ENCODE measurements at places on chromosomes 4 and X.

DNA sequence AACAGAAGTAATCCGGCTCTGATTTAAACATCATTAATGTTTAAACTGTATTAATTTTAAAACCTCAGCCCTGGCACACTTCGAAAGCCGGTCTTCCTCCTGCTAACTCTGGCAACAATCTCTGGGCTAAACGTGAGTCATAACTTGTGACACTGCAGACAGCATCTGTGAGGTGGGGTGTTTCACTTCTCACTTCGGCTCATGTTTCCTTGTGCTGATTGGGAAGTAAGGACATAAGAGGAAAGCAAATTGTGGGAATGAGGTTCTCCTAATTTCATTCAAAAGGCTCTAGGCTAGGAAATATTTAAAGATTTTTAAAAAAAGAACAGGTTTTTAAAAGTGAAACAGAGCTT is 139.9 kb upstream of the USP9X start:
- no peak for DNase-seq

GRCh38 chr4:165410214-165410613 is 31.4 kb downstream of the CPE start:
- DNase-seq: no peak

- DNase-seq: no peak
These were observed 534.7 kb downstream of the ANKRD50 start for GRCh38 chr4:124177647-124178425.

- DNase-seq: no peak
These were observed 904.8 kb downstream of the PDHA2 start for GRCh38 chr4:96744676-96745075.

DNA sequence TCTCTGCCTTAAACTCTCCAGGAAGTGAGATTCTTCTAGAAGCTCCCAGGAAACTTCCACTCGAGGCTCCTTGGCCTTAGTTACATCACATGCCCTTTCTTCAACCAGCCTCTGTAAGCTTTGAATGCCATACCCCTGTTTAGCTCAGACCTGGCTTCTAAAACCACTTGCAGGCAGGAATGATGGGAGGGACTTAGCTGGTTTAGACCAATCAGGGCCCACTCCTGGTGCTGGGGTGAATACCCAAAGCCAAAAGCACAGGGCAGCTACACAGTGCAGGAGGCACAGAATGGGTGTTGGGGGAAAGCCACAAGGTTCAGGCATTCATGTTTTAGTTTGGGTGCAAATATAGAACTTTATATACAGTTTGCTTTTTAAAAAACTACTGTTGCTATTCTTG is 296.2 kb downstream of the FRMPD4 start:
- DNase-seq: no peak

GRCh38 chrX:1841746-1842145 is 226.9 kb downstream of the ASMT start:
- DNase-seq: no peak

DNA sequence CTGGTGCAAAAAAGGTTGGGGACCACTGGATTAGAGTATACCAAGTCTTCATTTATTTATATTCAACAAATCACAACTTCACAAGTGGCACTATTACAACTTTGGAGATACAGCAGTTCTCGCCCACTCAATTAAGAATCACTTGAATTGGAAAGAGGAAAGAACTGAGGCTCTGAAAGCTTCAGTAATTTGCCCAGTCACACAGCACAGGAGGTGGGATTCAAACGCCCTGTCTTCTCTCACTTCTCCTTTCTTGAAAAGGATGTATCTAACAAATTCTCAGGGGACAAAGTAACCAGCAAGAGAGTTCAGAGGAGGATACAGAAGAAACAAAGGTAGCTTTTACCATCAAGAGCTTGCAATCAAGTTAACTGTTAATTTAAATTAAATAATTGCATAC is 12.4 kb downstream of the SMIM14 start:
- no peak for DNase-seq

DNA sequence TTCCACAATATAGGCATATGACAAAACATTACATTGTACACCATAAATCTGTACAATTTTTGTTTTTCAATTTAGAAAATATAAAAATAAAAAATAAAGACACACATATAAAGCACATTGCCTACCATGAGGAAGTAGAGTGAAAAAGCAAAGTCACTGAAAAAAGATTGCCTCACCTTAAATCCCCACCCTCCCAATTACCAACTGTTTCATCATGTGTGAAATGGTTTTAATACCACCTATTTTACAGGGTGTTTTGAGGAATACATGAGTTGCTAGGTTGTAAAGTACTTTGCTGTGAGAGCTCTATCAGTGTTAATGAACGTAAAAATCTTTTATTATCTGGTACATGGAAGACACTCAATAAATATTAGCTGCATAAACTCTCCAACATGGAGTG is 373.6 kb upstream of the NDST3 start:
- no peak for DNase-seq

DNA sequence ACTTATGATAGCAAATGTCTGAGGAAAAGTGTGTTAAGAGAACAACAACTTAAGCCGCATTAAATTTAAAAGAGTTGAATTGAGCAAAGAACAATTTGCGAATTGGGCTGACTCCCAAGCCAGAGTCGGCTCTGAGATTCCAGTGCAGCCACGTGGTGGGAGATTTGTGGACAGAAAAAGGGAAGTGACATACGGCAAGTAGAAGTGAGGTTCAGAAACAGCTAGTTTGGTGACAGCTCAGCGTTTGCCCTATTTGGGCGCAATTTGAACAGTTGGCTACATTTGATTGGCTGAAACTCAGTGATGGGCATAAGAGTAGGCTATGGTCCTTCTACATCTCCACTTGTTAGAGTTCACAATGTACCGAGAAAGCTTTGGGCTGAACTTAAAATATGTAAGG is 124.0 kb downstream of the PRKX start:
- DNase-seq: no peak

GRCh38 chr4:14143892-14144291 is 516.4 kb upstream of the BOD1L1 start:
- DNase-seq: no peak

GRCh38 chr4:86657910-86658309 is 63.8 kb downstream of the PTPN13 start:
- no peak for DNase-seq

GRCh38 chr4:119525005-119525749 is 103.4 kb downstream of the PDE5A start:
- DNase-seq: no peak

DNA sequence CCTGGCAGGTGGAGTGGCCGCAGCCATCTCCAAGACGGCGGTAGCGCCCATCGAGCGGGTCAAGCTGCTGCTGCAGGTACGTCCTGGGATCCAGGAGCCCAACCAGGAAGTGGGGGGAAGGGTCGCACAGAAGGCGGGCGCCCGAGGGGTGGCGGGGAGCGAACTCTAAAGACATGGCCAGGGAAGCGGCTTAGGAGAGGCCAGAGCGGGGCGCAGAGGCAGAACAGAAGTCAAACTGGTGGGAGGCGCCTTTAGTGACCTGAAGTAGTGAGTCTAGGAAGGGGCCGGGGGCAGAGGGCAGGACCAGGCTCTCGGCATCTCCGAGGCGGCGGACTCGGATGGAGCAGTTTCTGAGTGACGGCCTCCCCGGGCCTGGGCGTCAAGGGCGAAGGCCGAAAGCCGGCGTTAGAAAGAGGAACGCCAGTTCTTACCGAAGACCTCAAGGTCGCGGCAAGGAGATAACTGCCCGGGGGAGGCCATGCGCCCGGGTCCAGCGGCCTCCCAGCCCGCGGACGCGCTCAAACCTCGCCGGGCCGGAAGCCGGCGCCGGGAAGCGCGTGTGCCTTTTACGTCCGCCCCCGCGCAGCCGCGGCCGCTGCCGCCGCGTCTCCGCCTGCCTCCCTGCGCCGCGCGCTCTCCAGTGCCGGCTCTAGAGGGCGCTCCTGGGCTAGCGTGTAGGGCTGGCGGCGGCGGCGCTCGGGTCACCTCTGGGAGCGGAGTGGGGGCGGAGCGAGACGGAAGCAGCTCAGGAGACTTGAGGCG is 488 bp downstream of the SLC25A5 start:
- DNase-seq: peak; percentile 80

GRCh38 chr4:145481942-145482208 is 222 bp downstream of the SMAD1 start:
- peak; percentile 0 for DNase-seq

- no peak for DNase-seq
These were observed 101.2 kb upstream of the ENPP6 start for GRCh38 chr4:184318852-184319251.

DNA sequence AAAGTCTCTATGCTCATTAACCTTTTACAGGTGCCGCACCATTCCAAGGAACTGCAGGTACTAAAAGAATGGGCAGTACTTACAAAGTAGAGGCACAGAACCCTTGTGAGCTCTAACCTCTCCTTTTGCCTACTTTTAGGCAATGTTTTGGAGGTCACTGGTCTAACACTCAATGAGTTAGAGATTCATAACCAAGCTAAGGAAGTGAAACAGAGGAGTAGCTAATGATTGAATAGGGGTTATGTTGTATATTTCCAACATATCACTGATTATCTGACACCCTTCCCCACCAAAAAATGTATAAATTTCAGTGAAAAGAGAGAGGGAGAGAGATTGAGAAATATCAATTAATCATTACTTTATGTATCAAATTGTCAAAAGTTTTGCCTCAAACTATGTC is 269.3 kb downstream of the PCDH7 start:
- no peak for DNase-seq

- DNase-seq: no peak
These were observed 114.6 kb upstream of the SH3RF1 start for GRCh38 chr4:169385376-169385775.

GRCh38 chrX:40331762-40332161 is 234.0 kb upstream of the BCOR start:
- no peak for DNase-seq

GRCh38 chr4:7105276-7105675 is 37.4 kb upstream of the GRPEL1 start:
- no peak for DNase-seq

DNA sequence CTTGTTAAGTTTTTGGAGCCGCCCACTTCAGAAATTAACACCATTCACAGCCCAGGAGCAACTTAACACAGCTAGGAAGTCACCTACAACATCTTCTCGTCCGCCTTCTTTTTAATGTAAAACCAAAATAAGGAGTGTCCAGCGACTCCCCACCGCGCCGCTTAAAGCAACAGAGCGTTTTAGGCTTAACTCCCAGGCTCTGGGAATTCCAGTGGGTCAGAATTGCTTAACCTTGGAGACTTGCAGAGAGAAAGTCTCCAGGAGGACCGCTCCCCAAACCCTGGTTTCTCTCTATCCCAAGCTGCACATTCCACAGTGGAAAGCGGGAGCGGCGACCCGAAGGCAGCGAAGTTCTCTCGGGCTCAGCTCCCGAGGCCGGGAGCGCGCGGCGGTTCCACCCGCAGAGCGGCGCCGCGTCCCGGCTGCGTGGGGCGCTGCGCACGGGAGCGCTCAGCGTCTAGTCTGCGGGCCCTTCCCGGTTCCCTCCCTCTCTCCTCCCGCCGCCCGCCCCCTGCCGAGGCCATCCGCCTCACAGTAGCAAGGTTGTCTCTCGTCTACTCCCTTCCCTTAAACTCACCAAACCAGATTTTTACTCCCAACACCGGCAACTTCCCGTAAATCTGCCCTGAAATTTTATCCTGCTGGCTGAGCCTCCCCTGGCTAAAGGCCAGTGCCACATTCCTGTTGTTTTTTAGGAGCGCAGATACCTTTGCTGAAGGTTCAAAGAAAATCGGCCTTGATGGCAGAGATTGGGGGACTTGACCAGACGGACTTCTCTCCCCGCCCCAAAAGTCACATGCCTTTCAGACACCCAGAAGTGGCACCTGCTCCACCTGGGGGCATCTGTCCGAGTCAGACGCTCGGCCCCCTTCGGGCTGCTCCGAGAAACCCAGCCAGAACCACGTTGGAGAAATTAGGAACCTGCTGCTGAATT is at the start of gene RBM47:
TSS of gene RBM47 (minus strand) at position 464 of the 934 bp plus-strand sequence. CDS start 190,971 bp downstream, outside the sequence.
- DNase-seq: no peak

- DNase-seq: no peak
These were observed 25.5 kb downstream of the GPRASP3 start for GRCh38 chrX:102745857-102746584.

DNA sequence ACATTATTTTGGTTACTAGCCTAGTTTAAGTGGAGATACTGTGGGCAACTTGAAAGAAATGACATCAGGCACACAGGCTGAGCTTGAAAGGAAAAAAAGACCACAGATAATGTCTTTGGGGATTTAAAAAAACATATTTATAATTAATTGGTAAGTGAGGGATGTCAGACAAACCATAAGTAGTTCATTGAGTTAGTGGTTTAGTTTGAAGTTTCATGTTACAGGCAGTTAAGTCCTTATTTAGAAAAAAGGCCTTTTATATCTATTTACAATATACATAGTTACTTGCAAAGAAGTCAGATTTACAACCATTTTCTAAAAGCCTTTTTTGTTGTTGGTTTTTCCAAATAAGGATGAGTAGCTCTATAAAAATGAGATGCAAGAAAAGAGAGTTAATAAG is 89.2 kb downstream of the CDS1 start:
- DNase-seq: no peak

DNA sequence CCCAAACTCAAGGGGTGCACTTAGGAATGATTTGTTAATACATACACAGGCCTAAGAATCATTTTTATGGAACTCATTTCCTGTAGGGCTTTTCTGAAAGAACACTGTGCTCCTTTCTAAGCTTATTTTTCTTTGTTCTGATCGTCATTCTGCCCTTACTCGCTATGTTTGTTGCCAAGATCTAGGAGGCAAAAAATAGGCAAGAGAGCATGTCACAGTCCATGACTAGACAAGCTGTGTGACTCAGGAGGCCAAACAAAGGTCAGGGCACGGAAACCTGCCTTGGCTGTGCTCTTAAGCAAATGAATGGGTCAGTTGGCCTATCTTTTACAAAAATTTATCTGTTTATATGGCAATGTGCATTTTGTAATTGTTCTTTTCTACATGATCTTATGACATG is 42.5 kb upstream of the C1GALT1C1 start:
- DNase-seq: no peak

GRCh38 chrX:44012484-44013096 is 39.4 kb upstream of the NDP start:
- peak; percentile 25 for DNase-seq

GRCh38 chr4:182291175-182291574 is 48.0 kb downstream of the TENM3 start:
- DNase-seq: no peak

GRCh38 chrX:87388381-87388780 is 129.2 kb upstream of the KLHL4 start:
- DNase-seq: no peak

- no peak for DNase-seq
These were observed 113.4 kb downstream of the ZAR1 start for GRCh38 chr4:48603366-48604003.
